ENCODE measurements at places on chromosomes 12 and 14.

- no peak for DNase-seq
Observed at GRCh38 chr12:52220477-52220876, 12.6 kb upstream of the KRT7 start.

DNA sequence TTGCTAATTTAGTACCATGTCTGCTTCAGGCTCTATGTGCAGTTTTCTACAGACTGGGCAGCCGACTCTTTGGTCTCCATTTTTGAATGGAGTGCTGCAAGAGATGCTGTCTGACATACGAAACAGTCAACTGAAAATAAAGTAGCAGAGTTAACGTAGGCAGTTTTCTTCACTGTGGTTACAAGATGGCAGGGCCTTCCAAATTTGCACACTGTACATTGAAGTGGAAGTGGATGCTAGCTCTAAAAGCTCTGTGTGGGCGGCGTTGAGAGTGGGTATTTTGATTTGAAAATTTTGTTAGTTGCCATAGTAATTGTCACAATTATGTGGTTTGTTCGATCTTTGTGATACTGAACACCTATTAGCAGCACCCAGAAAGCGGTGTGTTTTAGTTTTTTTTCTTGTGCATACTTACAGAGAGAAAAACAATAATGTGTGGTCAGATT is 154.9 kb upstream of the ATP2B1 start:
- no peak for DNase-seq

- DNase-seq, result no peak
Observed at GRCh38 chr12:120019938-120020337, 30.9 kb downstream of the BICDL1 start.

GRCh38 chr12:75311369-75311768 is 18.8 kb downstream of the CAPS2 start:
- no peak for DNase-seq

DNA sequence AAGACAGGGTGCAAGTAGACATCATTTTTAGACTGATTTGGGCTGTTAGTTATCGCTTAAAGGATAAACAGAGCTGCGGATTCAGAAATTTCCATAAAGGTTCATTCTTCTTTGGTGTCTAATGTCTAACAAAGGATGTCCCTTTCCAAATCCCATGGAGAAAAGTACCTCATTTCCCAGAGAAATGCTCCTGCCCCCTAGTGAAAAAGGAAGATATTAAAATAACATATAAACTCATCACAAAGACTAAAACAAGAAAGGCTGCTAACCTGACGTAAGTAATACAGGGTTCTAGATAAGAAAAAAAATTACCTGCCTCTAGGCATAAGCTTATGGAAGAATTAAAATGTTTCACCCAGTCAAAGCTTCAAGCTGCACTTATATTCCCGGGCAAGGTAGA is 22.8 kb downstream of the ARMH4 start:
- no peak for DNase-seq

Data from NCI-H1092 treated with DMSO at 0.1 percent for 48 hours (cell line).